ENCODE measurements at places on chromosomes 4 and X. TPM values are rescaled to one million over a fixed set of nuclear protein-coding genes. Genes with fewer than 3 reads are reported as not detected.

The FRMPD4 gene
- total RNA-seq, result not detected

The RAB40A gene
- not detected for total RNA-seq

The CCNG2 gene
- total RNA-seq, result 21.3 TPM

The MAGEC2 gene
- not detected for total RNA-seq

The CDS1 gene
- total RNA-seq, result 0.89 TPM

The ACE2 gene
- total RNA-seq, result not detected

The H2AZ1 gene
- 96.3 TPM for total RNA-seq
